ENCODE measurements at places on chromosomes 12 and 14. TPM values are rescaled to one million over a fixed set of nuclear protein-coding genes. Genes with fewer than 3 reads are reported as not detected.

The MYH6 gene
- total RNA-seq, result not detected

The NPAS3 gene
- not detected for total RNA-seq

The PNP gene
- total RNA-seq, result 216 TPM

The ZFHX2 gene
- 1.5 TPM for total RNA-seq

The OR6C2 gene
- total RNA-seq, result not detected

The LRFN5 gene
- not detected for total RNA-seq

The PLEKHH1 gene
- total RNA-seq, result 0.99 TPM

The KRT82 gene
- not detected for total RNA-seq

- DNase-seq, result no peak
Measured at GRCh38 chr12:117090816-117091711, 8.2 kb downstream of the TESC start.
